Tracheal epithelial cell (primary cell): ENCODE measurements at places on chromosomes 2 and 18. TPM values are rescaled to one million over a fixed set of nuclear protein-coding genes. Genes with fewer than 3 reads are reported as not detected.

The TMEM169 gene
- total RNA-seq: 0.72 TPM in 1 of 2 replicates, not detected in the other

The RIT2 gene
- total RNA-seq: 0.24 TPM in 1 of 2 replicates, not detected in the other

The THSD7B gene
- total RNA-seq: under 0.01 TPM in 1 of 2 replicates, not detected in the other

The GAL3ST2 gene
- total RNA-seq: not detected in 2 replicates

The TBC1D8 gene
- total RNA-seq: 14.7 and 39.9 TPM in 2 replicates

The CHST10 gene
- 0.43 and 1.2 TPM in 2 replicates for total RNA-seq

The PSMA8 gene
- total RNA-seq: not detected in 2 replicates

The IL1R1 gene
- 1.7 and 4.8 TPM in 2 replicates for total RNA-seq

The CHRNG gene
- not detected in 2 replicates for total RNA-seq

The C1QL2 gene
- total RNA-seq: not detected in 2 replicates

The DSG3 gene
- total RNA-seq: 215 and 390 TPM in 2 replicates

The C2orf80 gene
- total RNA-seq: not detected in 2 replicates

The DSEL gene
- total RNA-seq: 1.3 and 2.2 TPM in 2 replicates

The CLEC4F gene
- total RNA-seq: not detected in 2 replicates

The CABYR gene
- 1.9 and 2.3 TPM in 2 replicates for total RNA-seq

The IL1F10 gene
- total RNA-seq: not detected in 2 replicates

The EGR4 gene
- total RNA-seq: not detected in 2 replicates

The ESPNL gene
- 0.48 TPM in 1 of 2 replicates, not detected in the other for total RNA-seq

The NEU2 gene
- not detected in 2 replicates for total RNA-seq

The AP1S3 gene
- 51.8 and 69.5 TPM in 2 replicates for total RNA-seq
